Stimulated activated CD8-positive, alpha-beta memory T cell treated with anti-CD3 and anti-CD28 coated beads, Interleukin-7, amount 100 ng/mL, for 1 hour (primary cell): ENCODE measurements at places on chromosomes 4 and X.

- DNase-seq, result no peak
Measured at GRCh38 chrX:114611018-114611619, 27.2 kb downstream of the HTR2C start.

DNA sequence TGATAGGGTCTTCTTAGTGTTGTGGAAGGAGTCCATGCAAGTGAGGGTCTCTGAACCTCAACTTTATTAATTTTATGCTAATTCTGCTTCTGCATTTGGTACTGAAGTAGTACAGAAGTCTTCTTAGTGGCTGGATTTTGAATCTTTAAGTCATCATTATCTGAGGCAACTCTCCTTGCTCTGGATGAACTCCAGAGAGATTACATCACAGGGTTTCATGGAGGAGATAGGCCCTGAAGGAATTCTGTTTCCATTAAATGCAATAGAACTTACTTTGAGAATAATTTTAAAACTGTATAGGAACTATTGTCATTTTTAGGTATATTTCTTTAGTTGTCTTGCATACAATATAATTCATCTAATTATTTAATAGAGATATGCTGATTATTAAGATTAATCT, 451.2 kb downstream of the FAT4 start:
- no peak for DNase-seq

GRCh38 chr4:2595952-2596552, 59.6 kb downstream of the FAM193A start:
- DNase-seq, result no peak

GRCh38 chr4:38672074-38672396, 8.0 kb downstream of the KLF3 start:
- DNase-seq, result no peak

DNA sequence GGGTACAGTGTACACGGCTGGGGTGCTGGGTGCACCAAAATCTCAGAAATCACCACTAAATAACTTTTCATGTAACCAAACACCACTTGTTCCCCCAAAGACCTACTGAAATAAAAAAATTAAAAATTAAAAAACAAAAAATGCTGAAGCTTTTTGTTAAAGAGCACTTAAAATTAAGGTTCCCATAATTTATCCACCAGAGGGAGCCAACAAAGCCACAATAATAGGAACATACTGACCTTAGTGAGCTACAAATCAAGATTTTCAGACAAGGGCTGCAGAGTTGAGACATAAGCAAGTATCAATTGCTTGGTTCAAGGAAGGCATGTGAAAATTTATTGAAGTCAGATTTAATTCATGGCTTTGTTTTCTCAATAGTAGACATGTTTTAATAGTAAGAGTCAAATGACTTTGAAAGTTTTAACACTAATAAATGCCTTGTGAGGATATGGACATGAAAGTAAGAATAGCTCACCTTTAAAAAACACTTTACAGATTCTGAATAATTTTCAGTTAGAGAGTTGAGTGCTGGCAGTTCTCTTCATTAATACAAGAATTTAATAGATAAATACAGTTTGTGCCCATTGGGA, 43.0 kb upstream of the SCOC start:
- no peak for DNase-seq

DNA sequence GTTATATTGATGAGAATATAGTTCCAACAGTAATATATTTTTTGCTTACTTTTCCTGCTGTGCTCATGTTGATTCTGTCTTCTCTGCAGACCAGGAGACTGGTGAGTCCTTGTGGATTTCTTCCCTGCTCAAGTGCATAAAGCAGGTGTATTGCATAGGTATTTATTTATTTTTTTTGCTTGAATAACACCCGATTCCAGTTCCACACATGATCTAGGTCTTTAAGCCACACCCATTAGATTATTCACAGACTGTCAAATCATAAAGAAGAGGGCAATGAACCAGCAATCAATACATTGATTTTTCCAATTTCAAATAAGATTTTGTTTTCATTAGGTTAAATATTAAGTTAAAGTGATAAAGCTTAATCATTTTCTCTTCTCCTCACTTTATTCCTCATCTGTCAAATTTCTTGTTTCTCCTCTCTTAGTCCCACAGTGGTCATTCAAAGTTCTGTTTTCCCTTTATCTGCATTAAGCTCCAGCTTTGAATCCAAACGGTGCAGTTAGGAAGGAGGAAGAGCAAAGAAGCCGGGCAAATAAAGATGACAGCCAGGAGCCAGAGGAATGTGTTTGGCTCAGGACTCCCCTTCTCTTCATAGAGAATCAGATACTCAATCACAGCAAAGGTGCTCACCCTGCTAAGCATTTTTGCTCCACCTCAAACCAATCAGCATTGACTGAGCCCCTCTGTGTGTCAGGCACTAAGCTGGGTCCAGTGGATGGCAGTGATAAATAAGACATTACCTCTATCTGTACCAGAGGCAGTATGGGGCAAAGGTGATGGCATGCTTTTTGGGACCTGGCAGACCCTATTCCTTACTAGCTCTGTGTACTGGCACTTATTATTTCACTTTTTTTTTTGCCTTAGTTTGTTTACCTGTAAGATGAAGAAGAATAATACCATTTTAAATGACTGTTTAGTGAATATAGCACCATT, at the start of gene ADH1A:
Gene ADH1A, minus strand, starts transcription at position 138 of the 939 bp plus-strand sequence. Its CDS starts 71 bp downstream, at position 67.
- DNase-seq, result no peak

DNA sequence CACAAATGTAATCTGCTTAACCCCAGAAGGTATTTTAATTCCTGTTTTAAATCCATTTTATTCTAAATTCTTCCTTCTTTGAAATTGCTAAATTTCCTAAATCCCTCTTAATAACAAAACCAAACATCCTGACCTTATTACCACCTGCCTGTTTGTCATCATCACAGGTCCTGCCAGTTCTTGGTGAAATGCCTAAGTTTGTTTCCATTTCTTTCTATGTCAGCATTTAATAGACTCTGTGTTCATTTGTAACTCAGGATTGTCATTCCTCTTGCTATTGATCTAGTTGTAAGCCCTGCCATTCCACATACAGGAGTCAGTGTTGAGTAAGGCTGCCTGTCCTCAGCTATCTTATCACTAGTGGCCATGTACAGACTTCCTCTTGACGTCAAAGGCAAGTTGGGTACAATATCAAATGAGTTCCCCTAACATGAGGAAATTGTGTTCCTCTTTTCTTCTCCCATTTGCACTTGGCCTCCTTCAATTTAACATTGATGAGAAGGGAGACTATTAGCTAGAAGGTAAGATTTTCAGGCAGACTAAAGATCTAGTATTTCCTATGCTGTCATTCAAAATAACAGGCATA, 440.1 kb downstream of the AFF2 start:
- DNase-seq, result no peak

DNA sequence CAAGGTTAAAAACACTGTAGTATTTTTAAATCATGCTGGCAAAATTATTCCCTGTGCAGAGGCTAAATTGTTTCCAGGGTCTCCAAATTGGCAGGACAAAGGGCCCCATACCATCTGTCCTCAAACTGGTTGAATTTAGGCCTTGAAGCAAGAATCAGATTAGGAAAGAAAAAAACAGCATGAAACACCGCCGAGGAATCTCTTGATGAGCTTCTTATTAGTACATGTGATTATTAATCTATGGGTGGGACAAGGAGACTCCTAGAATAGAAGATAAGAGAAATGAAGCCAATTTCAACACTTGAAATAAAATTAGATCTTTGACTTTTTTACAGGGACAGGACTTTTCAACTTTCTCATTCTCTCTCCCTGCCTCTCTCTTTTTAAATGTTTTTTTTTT, 7.1 kb upstream of the CLNK start:
- DNase-seq, result no peak

DNA sequence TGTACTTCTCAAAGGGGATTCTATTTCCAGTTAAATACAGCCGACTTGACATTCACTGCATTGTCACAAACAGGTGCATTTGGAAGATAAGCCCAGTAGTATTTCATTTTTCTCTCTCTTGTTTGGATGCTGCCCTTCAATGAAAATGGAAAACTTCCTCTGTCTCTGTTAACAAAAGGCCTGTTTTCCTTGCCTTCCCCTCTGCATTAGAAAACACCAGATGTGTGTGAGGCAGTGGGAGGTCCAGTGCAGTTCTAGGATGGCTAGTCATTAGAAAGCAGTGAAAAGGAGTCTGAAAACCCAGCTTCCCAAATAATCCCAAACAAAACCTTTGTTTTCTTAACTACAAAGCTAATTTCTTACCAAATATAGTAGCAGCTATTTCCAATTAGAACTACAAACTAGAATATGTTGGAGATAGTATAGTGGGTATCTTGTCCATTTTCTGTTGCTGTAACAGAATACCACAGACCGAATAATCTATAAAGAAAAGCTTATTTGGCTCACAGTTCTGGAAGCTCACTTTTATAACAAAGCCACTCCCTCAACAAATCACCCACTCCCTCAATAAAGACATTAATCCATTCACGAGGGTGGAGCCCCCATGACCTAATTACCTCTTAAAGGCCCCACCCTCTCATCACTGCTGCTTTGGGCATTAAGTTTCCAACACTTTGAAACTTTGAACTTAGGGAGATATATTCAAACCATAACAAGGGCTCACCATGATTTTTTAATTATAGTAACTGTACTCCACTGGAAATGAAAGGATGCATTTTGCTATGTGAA, 452.1 kb upstream of the RPS6KA3 start:
- no peak for DNase-seq

DNA sequence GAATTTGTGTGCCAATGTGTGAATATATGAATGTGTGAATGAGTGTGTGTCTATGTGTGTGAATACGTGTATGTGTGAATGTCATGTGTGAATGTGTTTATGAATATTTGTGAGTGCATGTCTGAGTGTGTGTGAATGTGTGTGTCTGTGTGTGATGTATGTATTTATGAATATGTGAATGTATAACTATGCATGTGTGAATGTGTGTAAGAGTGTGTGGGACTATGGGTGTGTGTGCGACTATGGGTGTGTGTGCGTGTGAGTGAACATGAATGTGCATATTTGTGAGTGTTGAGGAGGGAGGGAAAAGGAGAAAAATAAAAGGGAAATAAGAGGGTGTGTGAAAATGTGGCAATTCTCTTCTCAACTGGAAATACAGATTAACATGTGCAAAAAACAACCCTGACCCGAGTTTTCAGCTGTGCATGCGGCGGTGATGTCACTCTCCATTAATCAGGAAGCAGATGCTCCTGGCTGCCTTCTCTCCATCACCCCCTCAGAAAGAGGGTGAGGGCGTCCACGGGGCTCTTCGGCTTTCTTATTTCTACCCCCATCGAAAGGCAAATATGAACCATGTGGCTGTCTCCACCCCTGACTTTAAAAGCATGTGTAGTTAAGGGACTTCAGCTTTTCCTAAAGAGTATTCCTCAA, 219.8 kb downstream of the MAML3 start:
- DNase-seq, result no peak

- DNase-seq, result no peak
Measured at GRCh38 chr4:81723927-81724587, 252.3 kb upstream of the RASGEF1B start.

DNA sequence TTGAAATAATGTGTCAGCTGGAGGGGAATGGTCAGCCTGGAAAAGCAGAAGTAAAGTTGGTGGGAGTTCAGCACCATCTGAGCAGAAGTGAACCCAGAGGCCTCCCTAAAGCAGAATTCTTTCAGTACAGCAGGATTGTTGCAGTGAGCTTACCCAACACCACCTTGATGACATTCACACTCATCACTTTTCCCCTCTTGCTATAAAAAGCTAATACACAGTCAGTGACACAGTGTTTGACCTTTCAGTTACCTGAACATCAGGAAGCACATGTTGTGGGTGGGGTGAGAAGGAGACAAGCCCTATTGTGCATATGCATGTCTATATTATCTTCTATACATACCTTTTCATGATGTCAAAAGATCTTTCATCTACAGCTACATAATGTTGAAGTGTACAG, 624.7 kb upstream of the ZFP42 start:
- no peak for DNase-seq

DNA sequence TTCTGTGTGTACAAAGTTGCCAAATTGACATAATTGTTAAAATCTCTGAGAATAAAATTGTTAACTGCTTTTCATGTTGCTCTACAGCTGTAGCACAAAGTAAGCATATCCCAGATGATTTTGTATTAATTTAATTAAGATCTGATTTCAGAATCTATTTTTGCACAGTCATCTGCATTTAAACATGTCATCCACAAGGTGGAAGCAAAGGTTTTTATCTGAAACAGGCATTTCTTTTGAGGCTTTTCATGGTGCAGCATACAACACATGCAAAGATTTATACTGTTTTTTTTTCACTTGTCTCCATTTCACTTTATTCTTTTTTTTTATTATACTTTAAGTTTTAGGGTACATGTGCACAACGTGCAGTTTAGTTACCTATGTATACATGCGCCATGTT, 51.2 kb downstream of the GC start:
- DNase-seq, result no peak

DNA sequence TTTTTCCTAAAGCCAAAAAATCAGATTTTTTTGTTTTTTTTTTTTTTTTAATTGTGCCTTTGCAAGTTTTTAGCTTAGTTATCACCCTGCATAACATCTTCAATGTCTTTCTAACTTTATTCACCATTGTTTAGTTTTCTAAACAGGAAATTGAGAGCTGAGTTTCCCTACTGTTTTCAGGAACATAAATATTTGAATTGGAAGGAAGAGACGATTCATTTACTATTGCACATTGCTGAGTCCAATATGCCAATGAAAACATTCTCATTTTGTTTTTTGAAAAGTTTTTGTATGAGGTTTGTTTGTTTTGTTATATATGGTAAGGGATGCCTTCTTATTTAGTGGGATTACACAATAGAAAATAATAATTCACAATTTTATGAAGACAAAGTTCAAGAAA, 148.4 kb downstream of the ANKRD50 start:
- no peak for DNase-seq

DNA sequence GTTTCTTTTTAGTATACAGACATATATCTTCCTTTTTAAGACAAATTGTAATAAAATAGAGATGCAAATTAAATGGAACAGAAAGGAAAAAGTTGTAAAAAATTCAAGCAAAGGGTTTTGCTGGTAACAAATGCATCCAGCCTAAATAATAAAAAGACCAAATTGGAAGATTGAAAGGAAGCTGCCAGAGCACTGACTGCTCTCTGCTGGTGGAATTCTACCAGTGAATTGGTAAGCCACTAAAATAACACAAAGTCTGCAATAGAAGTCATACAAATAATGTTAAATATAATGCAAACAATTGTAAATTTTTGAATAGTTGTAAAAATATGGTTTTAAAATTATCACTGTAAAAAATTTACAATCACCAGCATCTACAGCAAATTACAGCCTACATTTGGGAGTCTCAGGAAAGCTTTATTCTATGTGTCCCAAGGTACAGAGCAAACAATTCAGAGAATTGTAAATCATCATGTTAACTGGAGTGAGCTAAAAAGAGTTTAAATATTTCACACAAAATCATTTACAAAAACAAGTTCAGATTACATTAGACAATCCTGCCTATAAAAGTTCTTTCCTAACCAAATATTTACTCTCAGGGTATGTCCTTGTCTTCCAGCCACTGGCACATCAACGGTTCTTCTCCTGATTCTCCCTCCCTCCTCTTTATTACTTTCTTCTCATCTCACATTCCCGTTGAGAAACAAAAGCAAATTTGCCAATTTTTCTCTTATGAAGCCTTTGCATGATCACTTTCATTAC, 1322.5 kb downstream of the PCDH7 start:
- no peak for DNase-seq

DNA sequence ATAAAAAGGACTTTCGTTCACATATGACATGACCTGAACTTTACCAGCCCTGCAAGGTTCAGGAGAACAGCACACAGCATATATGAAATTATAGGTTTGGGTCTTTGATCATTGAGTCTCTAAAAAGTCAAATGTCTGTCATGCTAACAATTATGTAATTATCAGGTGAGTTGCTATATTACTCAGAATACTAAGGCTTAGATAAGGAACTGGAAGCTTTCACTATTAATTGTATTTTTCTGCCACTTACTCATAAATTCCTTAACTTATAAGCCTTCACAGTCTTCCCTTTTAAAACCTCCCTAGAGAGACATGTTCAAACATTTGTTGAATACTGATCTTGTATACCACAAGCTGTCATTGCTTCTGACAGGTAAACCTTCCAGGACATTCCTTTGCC, 292.8 kb upstream of the MAGEB2 start:
- DNase-seq, result no peak
